Stimulated activated effector memory CD8-positive, alpha-beta T cell treated with anti-CD3 and anti-CD28 coated beads, Interleukin-12 subunit alpha, Interleukin-12 subunit beta, amount 100 ng/mL, for 72 hours (primary cell): ENCODE measurements at places on chromosomes 12 and 14.

DNA sequence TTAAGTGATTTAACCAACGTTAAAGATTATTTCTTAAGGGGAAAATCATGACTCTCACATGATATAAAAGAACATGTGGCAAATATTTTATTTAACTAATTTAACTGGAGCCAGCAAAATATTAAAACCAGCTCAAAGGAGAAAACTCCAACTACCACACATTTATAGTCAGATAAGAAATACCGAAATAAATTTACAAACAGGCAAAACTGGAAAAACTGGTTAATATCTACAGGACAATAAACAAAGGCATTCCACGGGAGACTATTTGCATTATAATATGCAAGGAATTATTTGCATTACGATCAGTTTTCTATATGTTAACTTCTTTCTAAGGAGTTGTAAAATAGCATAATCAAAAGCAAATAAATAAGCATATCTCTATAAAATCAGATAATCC, 13.8 kb upstream of the BCL2L14 start:
- no peak for DNase-seq

- DNase-seq = no peak
Measured at GRCh38 chr12:108561852-108562347, 496 bp upstream of the ISCU start.

DNA sequence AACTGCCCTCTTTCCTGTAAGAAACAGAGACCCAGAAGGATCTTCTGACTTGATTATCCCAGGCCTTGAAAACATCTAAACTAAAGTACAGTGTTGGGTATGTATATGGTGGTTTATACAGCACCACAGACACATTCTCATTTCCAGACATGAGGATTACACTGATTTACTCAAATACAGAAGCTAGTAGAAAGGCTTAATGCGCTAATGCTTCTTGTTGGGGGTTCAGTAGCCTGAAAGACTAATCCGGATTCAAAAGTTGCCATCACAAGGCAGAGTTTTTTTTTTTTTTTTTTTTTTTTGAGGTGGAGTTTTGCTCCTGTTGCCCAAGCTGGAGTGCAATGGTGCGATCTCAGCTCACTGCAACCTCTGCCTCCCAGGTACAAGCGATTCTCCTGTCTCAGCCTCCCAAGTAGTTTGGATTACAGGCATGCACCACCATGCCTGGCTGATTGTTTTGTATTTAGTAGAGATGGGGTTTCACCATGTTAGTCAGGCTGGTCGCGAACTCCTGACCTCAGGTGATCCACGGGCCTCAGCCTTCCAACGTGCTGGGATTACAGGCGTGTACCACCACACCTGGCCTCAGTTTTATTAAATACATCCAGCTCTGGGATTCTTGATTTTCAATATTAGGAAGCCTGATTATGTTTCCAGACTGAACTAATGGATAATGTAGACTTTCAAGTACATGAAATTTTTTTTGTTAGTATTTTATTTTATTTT, 46.3 kb upstream of the HECTD1 start:
- DNase-seq = no peak

GRCh38 chr12:89693639-89694202, 14.9 kb downstream of the ATP2B1 start:
- no peak for DNase-seq

GRCh38 chr12:32451816-32452215, 52.5 kb downstream of the FGD4 start:
- DNase-seq = no peak

- DNase-seq = no peak
Measured at GRCh38 chr14:72970824-72971434, 44.7 kb downstream of the DCAF4 start.

DNA sequence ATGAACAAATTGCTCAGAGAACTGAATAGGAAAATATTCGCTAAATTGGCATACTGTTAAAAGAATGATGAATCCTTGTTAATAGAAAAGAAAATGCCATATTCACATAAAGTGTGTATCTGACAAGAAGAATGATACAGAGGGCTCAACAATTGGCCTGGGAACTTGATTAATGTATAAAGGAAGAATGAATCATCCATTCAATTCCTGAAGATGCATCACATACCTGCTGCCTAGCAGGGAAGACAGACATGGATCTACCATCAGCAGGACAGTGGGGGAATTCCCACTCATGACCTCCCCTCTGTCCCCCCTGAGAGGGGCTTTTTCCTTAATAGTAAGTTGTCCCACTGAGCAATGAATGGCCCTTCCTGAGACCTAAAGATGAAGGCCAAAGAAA, 13.5 kb downstream of the PTPN21 start:
- no peak for DNase-seq
